ENCODE measurements at places on chromosomes 11 and 22.

GRCh38 chr11:63888170-63889086 is 28.5 kb downstream of the RCOR2 start:
- DNase-seq: no peak

DNA sequence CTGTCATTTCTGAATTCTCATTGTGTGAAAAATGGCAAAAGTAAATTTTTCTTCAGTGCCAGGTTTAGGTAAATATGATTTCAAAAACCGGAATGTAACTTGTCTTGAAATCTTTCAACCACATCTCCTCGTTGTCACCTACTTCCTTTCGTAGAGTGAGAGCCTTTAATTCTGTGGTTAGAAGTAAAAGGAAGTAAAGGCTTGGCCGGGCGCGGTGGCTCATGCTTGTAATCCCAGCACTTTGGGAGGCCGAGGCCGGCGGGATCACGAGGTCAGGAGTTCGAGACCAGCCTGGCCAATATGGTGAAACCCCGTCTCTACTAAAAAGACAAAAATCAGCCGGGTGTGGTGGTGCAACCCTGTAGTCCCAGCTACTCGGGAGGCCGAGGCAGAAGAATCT is 29.8 kb downstream of the SGSM3 start:
- DNase-seq: no peak

- DNase-seq: no peak
These were observed 61.9 kb downstream of the BMAL1 start for GRCh38 chr11:13339195-13340153.

DNA sequence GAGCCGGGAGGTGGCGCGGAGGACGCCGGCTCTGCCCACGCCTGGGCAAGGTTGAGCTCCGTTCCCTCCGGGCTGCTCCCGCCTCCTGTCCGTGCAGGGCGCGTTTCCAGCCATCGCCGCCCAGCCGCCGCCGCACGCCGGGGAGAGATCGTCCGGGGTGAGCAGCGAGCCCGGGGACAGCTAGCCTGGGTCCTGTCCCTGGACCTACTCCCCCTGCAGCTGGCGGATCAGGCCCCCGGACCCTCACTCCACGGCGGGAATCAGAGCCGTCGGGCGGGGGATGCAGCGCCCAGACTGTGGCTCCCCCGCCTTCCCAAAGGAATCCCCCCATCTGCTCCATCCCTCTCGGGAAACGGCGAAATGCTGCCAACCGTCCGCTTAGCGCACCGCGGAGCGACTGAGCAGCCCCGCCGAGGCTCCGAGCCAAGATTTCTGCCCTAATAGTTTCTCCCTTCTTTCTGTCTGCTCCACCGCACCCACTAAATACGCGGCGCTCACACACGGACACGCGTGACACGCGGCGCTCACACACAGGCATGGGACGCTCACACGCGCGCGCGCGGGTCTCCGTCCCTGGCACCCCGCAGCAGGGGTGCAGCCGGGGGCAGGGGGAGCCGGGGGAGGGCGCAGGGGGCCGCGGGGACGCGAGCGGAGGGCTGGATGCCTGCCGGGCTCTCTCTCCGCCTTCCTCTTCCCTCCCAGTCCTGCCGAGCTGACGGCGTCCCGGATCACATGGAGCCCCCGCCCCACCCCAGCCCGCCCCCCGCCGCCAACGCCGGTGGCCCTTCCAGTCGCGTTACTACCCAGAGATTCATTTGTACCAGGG is at the start of gene KCNJ5:
KCNJ5 (plus strand) TSS at position 814 of the 826 bp plus-strand sequence. CDS start 19,918 bp downstream, outside the sequence.
- no peak for DNase-seq

- no peak for DNase-seq
These were observed 37.7 kb upstream of the B3GAT1 start for GRCh38 chr11:134449713-134450112.

GRCh38 chr11:75337195-75337654 is 14.2 kb downstream of the ARRB1 start:
- no peak for DNase-seq

DNA sequence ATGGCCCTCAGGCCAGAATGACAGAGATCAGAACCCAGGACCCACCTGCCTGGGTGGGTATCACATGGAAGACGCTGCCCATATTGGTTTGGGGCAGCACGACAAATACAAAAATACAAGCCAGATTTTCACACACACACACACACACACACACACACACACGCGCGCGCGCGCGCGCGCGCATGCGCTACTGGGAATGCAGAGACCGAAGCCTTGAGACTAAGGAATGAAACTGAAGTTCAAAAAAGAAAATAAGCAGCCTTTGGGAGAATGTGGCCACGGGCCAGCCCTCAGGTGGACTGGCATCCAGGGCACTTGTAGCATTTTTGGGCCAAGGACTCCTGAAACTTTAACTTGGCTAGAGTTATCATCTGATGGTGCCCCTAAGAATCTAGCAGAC is 21.3 kb upstream of the NUP50 start:
- no peak for DNase-seq

- no peak for DNase-seq
These were observed 44.4 kb upstream of the CARD18 start for GRCh38 chr11:105183987-105184386.

DNA sequence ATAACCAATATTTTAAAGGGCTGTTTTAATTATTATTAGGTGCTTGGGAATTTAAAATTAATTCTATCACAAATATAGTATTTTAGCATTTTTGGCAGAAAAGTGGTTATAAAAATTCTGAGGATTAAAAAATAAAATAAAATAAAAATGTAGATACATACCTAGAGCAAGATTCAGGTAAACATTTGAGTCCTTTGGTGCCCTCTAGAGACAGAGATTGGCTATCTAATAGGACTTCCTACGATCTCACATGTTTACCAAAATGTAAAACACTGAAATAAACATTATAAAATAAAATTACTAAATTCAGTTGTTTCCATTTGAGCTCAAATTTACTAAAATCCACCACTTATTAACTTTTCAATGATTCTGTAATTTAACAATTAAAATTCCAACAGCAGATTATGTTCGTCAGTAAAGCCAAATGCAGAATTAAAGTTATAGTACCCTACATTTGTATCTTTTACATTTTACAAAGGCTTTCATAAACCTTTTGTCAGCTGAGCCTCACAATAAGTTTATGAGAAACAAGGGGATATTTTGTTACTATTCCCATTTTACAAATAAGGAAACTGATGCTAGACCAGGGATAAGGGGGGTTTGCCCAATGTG is 27.7 kb downstream of the SLC36A4 start:
- no peak for DNase-seq

DNA sequence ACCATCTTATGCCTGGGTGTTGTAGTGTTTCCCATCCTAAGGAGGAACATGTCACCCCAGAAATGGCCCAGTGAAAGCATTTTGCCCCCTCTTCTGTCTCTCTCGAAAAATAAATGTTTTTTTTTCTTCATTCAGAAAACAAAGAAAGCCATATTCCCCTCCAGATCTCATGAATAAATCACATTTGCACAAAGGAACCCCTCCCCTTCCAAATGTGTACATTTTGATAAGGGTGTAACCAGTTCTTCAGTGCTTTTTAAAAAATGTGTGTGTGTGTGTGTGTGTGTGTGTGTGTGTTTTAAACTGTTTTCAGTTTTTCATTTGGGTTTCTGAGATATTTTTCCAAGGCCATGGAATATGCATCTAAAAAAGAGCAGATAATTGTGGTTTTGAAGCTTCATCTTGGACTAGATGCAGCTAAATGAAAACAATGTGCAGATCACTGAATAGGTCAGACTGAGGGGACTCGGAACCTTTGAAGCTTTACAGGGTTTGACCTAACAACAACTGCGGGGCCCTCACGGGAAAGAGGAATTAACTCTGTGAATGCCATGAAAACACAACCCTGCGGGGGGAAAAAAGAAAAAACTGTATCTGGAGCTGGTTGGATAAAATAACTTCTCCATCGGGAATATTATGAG is 76.4 kb downstream of the YAP1 start:
- DNase-seq: no peak

DNA sequence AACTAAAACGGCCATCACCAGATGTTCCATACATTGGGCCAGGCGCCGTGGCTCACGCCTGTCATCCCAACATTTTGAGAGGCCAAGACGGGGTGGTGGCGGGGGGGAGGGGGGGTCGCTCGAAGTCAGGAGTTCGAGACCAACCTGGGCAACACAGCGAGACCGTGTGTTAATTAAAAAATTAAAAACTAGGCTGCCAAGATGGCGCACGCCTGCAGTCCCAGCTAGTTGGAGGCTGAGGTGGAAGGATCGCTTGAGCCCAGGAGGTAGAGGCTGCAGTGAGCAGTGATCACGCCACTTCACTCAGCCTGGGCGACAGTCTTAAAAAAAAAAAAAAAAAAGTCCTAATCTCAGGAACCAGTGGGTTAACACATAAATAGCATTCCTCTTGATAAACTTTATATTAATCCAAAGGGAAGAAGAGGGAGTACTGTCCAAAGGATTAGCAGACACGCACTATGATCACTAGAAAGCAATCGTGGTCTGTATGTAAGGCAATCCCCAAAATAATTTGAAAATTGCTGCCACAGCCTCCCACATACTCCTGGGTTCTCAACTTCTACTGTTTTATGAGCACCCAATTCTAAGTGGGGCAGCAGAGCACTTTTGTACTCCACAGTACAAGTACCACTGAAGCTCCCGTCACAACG is 604 bp downstream of the PUS3 start:
- no peak for DNase-seq

- DNase-seq: no peak
These were observed 55.2 kb upstream of the MPEG1 start for GRCh38 chr11:59267736-59268475.

GRCh38 chr11:11607772-11608171 is 14.0 kb downstream of the GALNT18 start:
- DNase-seq: no peak

GRCh38 chr11:124870430-124870829 is 5.2 kb downstream of the ROBO3 start:
- DNase-seq: no peak

- DNase-seq: no peak
These were observed 335.7 kb upstream of the PLET1 start for GRCh38 chr11:112596324-112596723.

GRCh38 chr11:46505741-46506482 is 87.9 kb downstream of the AMBRA1 start:
- DNase-seq: peak; percentile 66

DNA sequence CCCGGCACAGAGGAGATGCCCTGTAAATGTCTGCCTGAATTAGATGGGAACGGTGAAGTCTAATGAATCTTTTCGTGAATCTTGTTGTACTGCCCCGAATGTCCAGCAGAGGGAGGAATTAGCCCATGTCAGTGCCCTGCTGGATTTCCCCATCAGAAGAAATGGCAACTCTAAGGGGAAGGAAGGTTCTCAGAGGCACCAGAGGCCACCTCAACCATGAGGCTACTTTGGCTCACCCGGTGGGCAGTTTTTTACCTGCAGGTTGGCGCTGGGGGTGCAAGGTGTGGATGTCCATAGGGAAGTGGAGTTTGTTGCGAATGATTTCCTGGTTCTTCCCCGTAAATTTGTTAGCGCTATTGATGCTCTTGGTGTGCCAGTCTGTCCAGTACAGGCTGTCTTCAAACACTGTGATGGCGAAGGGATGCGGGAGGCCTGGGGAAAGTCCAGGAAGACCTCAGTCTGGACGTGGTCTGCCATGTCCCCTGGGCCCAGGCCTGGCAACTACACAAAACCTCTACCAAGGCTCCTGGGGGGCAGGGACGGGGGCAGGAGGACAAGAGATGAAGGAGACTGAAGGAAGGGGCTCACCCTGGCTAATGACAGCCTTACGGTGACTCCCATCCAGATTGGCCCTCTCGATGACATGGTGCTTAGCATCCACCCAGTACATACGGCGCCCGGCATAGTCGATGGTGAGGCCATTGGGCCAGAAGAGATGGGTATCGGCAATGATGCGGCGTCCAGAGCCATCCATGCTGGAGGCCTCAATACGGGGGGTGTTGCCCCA is 28.5 kb downstream of the LRP4 start:
- peak; percentile 78 for DNase-seq

- DNase-seq: no peak
These were observed 4.0 kb upstream of the NRXN2 start for GRCh38 chr11:64726867-64727530.

GRCh38 chr11:61868571-61869428 is 22.5 kb downstream of the FADS3 start:
- DNase-seq: no peak

GRCh38 chr22:42026705-42027104 is 28.1 kb downstream of the WBP2NL start:
- no peak for DNase-seq

DNA sequence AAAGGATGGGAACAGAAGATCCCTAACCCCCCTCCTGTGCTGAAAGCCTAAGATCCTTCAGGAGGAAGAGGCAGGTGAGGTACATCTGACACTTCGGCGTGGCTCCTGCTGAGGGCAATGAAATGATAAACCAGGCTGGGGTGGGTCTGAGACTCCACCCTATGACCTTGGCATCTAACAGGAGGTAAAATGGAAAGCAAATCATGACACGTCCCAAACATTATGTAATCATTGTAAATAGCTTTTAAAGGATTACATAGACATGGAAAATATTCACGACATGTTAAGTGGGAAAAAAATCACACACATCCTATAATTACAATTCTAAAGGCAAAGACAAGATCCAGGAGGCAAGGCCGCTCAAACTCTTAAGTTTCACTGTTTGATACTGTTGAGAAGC is 70.5 kb downstream of the LINC01488 start:
- no peak for DNase-seq

DNA sequence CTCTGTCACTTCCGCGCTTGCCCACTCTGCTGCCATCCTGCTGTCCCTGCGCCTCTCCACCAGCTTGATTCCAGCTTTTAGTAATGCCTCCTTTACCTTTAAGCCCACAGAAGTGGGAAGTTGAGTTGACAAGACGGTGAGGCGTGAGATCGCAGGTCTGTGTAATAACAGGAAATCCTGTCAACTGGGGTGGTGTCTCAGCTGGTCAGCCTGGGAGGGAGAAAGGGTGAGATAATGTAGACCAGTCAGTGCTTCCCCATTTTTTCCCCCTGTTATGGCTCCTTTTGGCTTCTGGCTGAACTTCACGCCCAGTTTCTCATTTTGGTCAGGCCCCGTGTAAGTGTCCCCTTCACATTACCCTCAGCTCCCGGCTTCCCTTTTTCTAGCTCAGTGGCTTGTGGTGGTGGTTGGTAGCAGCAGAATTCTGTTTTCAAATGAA is 98.9 kb downstream of the TRAF6 start:
- DNase-seq: peak; percentile 28

GRCh38 chr22:38122616-38123015 is 12.1 kb upstream of the BAIAP2L2 start:
- no peak for DNase-seq

DNA sequence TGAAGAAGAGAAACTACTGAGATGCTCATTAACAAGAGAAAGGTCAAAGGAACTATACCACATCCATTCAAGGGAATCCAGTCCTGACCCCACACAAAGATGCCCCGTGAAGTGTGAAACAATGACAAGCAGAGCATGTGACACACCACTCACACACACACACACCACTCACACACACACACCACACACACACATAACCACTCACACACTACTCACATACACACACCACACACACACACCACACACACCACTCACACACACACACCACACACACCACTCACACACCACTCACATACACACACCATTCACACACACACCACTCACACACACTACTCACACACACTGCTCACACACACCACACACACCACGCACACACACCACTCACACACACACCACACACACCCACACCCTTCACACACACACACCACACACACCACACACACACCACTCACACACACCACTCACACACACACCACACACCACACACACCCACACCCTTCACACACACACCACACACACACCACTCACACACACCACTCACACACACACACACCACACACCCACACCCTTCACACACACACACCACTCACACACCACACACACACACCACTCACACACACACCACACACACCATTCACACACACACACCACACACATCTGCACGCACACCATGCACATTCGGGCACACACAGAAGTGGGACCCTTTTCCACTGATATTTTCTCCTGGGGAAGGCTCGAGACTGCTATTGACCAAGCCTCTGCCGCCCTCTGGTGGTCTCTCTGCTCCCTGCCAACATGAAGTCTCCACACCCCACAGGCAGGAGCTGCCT is 32.0 kb upstream of the COMT start:
- peak; percentile 53 for DNase-seq
